ENCODE measurements at places on chromosomes 2 and 18.
A peak's percentile ranks its signal among the peaks of the same experiment; 100 is the strongest.

DNA sequence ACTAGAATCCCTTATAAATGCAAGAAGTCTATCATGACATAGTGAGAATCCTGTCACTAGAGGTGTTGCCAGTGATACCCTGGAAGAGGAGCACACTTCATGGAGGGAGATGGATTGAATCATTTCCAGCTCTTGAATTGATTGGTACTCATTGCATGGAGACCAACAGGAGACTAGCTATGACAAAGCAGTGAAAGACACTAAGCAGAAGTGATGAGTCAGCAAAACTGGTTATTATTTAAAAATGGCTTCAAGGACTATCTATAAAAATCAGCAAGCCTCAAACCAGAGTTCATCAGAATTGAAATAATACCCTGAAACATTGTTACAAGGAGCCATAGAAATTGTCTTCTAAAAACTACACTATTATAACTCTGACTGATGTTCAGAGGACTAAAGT is 200.3 kb downstream of the PDE11A start:
- no peak for DNase-seq

GRCh38 chr18:78853341-78853740 is 126.3 kb upstream of the SALL3 start:
- no peak for DNase-seq

DNA sequence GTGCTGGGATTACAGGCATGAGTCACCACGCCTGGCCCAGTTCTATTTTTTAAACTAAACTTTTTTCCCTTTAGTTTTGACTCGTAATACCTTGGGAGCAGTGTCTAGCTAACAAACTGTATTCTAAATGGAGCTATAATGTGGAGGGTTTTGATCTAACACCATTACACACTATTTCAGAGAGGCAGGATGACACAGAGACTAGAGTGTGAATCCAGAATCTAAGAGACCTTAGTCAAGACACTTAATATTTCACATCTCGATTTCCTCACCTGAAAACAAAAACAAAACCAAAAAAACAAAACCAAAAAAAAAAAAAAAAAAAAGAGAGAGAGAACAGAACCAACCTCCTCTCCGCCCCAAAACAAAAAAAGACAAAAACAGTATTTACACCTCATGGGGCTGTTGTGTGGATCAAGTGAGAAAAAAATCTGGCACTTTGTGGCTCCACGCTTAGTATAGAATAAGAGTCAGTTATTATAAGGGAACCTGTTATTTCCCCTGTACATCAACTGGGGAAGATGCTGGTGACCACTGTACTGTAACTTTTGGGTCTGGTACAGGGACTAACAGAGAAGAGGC is 31.3 kb downstream of the DARS1 start:
- DNase-seq, result no peak

- no peak for DNase-seq
Measured at GRCh38 chr18:13354402-13354801, 135.8 kb downstream of the LDLRAD4 start.

GRCh38 chr2:71560638-71561011 is 107.3 kb downstream of the DYSF start:
- DNase-seq, result no peak

DNA sequence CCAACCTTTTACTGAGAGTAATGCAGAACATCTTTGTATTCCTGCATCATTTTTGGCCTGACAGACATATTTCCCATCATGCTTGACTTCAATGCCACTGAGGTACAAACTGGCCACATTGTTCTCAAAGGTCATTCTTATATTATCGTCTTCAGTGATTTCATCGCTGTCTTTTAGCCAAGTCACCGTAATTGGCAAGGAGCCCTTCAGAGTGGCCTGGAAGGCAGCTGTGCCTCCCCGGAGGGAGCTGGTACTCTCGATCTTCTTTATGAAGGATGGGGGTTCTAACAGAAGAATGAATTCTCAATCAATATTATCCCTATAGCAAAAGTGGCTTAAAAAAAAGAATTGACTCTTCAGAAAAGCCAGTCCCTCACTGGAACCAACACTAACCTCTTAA is 75.9 kb downstream of the TTN start:
- no peak for DNase-seq

DNA sequence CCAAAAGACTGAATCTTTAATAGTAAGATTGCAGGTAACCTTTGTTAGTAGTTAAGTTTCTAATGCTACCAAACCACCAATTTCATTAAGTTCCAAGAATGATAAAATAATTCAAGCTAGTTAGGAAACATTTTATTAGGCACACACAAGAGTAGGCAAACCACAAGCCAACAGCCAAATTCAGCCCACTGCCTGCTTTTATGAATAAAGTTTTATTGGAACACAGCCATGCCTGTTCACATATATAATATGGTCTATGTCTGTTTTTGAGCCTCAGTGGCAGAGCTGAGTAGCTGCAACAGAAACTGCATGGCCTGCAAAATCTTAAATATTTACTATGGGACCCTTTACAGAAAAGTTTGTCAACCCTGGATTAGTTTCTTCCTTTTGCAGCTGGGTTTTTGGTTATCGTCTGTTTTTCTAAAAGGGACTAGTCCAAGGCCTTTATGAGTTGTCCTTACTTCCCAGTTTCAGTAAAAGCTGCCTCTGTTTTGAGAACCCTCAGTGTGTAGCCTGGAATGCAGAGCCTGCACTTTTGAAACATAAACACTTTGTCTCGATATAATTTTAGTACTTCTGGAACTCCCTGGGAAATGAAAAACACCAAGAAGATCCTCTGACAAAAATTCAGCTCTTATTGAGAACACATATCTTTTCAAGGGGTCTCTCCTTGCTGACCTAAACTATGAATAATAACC is 39.1 kb downstream of the FRZB start:
- DNase-seq, result no peak

- peak; percentile 25 for DNase-seq
Measured at GRCh38 chr2:237695201-237695780, 67.9 kb downstream of the LRRFIP1 start.

- no peak for DNase-seq
Measured at GRCh38 chr2:228303960-228304359, 122.5 kb upstream of the SPHKAP start.

GRCh38 chr2:98515250-98515991 is 70.8 kb downstream of the INPP4A start:
- DNase-seq, result no peak

DNA sequence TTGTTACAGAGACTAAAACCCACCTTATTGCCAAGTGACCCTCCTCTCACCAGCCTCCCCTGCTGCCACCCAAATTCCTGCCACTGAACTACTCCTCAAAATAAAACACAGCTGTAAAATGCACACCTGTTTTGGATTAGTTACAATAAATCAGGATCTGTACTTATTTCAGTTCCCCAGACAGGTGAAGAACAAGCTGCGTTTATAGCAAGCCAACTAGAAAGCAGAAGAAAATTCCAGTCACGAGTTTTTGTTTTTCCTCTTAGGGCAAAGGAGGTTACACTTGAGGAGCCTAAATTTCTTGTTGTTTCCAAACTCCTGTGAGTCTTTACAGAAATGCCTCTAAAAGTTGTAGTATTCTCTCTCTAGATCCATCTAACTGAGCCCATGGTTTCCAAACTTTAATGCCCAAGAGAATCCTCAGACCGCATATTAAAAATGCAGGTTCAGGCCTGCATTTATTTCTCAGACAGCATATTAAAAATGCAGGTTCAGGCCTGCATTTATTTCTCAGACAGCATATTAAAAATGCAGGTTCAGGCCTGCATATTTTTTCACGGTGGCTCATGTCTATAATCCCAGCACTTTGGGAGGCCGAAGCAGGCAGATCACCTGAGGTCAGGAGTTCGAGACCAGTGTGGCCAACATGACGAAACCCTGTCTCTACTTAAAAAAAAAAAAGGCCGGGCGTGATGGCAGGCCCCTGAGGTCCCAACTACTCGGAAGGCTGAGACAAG is 62.2 kb downstream of the ALPK2 start:
- no peak for DNase-seq

DNA sequence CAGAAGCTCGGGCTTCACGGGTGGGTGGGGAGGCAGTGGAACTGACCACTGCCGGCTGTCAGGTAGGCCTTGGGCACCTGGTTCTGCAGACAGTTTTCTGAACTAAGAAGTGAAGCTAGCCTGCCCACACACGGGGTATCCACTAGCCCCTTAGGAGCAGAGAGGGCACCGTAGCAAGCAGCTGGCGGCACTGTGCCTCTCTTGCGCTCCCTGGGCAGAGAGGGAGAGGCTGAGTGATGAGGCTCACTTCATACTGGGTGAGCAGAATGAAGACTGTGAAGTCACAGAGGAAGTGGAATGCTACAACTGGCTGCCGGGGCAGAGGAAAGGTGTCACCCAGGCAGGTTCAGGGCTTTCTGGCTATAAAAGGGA is 753 bp downstream of the ITPRIPL1 start:
- DNase-seq, result no peak

DNA sequence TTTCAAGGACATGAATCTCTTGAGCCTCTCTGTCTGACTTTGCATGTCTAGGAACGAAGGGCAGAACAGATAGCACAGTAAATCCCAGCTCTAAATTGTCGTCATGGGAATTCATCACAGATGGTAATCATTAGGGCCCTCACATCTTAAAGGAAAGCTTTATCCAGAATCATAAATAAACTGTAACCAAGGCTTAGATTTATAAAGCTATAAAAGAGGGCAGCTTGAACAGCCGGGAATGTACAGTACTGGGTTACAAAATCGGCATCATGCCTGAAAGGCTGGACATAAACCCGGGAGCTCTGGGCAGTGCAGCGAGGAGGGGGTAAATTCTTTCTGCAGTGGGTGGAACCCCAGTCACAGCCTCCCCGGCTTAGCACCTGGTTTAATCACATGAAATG is 144.4 kb downstream of the GFPT1 start:
- DNase-seq, result no peak

GRCh38 chr2:69123182-69123581 is 110.2 kb downstream of the ANTXR1 start:
- DNase-seq, result no peak

DNA sequence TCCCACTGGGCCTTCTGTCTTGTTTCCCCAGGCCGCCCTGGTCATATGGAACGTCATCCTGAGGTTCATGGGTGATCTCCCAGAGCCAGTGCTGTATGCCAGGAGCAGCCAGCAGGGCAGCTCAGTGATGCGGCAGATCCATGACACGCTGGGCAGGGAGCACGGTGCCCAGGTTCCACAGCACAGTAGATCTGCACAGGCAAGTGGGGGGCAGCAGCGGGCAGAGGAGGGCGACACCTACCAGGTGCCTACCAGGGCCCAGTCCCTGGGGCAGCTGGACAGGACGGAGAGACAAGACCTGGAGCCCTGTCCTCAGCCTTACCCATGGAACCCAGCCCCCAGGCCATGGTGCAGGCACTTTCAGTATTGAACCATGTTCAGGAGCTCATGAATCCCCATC is 36.1 kb upstream of the GPR17 start:
- no peak for DNase-seq

DNA sequence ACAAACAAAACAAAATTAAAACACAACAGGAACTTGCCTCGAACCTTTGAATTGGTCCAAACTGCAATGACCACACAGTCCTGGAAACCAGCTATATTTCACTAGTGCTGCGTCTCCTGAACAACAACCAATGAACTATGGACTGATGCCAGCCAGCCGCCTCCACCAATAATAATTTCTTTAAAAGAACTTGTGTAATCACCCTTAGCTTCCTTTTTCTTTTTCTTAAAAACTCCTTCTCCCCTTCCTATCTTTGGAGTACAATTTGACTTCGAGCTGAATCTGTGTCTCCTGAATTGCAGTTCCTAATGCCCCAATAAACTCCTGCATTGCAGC is 1.6 kb upstream of the CXXC1 start:
- no peak for DNase-seq
